ENCODE measurements at places on chromosomes 7 and 10.

DNA sequence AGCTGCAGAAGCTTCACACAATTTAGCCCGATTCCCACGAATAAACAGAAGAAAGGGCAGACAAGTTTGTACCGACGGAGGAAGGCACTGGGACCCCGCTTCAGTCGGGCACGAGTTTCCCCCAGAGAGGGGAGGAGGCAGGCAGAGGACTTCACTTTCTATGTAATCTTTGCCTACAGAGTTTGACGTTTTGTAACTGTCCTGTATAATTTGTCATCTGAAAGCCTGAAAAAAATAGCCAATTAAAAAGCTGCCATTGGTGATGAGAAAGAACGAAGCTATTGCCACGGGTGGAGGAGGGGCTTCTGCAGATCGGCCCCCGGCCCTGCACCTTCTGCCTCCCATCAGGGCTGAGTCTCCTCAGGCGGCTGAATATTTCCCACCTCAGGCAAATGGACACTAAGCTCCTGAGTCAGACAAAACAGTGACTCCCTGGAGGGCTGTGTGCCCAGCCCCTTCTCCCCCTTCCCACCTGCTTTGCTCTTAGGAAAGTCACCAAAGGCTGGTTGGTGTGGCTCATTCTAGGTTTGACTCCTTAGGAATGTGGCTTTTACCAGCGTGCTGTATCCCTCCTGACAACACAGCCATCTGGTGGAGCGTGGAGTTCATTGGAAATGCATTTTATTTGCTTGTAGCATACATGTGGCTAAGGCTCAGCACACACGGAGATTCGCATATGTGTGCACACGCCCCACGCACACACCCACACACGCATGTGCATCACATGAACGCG, 117.4 kb downstream of the VIPR2 start:
- H3K36me3 ChIP-seq: no peaks in the 10 kb centered on the region
- H3K4me1 ChIP-seq: no peaks in the 10 kb centered on the region
- no peak for DNase-seq
- H3K4me3 ChIP-seq: no peak overlapping the region
- no peak overlapping the region for H3K27ac ChIP-seq
- no peaks in the 10 kb centered on the region for H3K27me3 ChIP-seq

DNA sequence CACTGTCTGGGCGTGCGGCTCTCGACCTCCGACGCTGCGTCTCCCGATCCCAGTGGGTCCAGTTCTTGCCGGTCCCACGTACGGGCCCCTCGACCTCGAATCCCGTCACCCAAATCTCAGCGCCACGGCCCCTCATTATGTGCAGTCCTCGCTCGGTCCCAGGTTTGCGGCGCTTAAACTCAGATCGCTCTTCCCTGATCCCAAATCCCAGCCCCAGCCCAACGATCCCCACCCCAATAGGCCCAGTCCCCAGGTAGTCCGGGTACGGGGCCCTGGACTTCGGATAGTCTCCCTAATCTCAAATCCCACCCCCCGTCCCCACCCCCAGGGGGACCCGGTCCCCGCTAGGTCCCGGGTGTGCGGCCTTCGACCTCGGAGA, 666 bp downstream of the HNRNPF start:
- H3K27me3 ChIP-seq: no peaks in the 10 kb centered on the region
- H3K4me3 ChIP-seq: peak overlapping the region; percentile 84
- no peak for DNase-seq
- peak overlapping the region; percentile 99 for H3K27ac ChIP-seq
- peaks cover 37% of the 10 kb centered on the region for H3K4me1 ChIP-seq
- peaks cover 3% of the 10 kb centered on the region for H3K36me3 ChIP-seq

DNA sequence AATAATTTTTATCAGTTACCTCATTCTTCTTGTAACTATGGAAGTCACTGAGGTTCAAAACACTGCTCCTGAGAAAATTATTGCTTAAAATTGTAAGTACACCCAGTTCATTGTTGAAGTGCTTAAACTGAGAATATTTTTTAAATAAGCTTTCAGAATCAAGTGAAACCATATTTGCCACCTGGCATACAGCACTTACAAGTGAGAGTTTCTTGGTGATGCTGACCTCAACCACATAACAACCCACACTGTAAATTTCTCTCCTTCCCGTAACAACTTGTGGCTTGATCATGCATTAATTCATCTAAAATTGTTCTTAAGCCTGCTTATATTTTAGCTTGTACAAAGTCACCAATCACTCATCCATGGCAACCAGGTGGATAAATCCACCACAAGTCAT, 34.0 kb downstream of the IMMP2L start:
- no peak for DNase-seq
- H3K4me1 ChIP-seq: no peaks in the 10 kb centered on the region
- H3K27ac ChIP-seq: no peak overlapping the region
- no peaks in the 10 kb centered on the region for H3K36me3 ChIP-seq

GRCh38 chr10:11276449-11276990, 258.8 kb downstream of the CELF2 start:
- no peak overlapping the region for H3K4me3 ChIP-seq
- no peaks in the 10 kb centered on the region for H3K36me3 ChIP-seq
- H3K4me1 ChIP-seq: no peaks in the 10 kb centered on the region
- no peak for DNase-seq
- no peaks in the 10 kb centered on the region for H3K27me3 ChIP-seq
- no peak overlapping the region for H3K27ac ChIP-seq

DNA sequence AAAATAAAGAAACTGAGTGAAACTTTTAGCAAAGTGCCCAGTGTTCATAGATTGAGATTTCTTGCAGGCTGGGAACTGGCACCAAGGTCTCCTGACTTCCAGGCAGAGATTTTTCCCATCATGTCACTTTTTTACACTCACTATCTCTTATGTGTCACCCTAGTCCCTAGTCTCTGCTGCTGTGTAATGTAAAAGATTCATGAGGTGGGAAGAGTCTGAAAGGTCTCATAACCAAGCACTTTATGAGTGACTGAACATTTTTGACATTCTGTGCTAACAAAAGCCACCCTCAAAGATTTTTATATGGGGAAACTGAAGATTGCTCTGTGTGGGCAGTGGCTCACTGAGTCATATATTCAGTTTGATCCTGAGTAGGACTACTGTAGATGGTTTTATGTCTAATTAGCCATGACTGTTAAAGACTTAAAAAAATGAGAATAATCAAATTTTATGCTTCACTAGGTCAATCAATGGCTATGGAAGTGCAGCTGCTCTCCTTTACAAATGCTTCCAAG, 900.3 kb upstream of the SORCS1 start:
- H3K27ac ChIP-seq: no peak overlapping the region
- H3K36me3 ChIP-seq: no peaks in the 10 kb centered on the region
- H3K4me1 ChIP-seq: no peaks in the 10 kb centered on the region
- DNase-seq: no peak
- no peaks in the 10 kb centered on the region for H3K27me3 ChIP-seq

- no peak for DNase-seq
- H3K36me3 ChIP-seq: no peaks in the 10 kb centered on the region
- peaks cover 53% of the 10 kb centered on the region for H3K4me1 ChIP-seq
- peak overlapping the region; percentile 73 for H3K4me3 ChIP-seq
- no peaks in the 10 kb centered on the region for H3K27me3 ChIP-seq
- peak overlapping the region; percentile 81 for H3K27ac ChIP-seq
These were observed 1.8 kb downstream of the TSC22D4 start for GRCh38 chr7:100476903-100477870.
